ENCODE measurements at places on chromosomes 5 and 9.

GRCh38 chr9:90909225-90909624 lies 107.6 kb downstream of the SYK start:
- no peak for DNase-seq

GRCh38 chr5:44257653-44258365 lies 131.4 kb downstream of the FGF10 start:
- no peak for DNase-seq

GRCh38 chr5:2288466-2288865 lies 405.7 kb upstream of the IRX4 start:
- DNase-seq, result no peak

DNA sequence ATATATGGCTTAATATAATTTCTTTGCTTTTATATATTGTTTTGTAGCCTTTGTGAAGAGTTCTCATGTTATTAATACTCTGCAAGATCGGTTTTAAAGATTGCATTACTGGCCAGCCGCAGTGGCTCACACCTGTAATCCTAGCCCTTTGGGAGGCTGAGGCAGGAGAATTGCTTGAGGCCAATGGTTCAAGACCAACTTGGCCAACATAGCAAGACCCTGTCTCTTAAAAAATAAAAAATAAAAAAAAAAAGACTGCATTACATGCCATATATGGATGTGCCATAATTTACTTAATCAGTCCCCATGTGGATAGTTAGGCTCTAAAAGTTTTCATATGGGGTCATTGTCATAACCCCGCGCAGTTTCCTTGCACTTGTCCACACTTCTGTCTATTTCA lies 31.0 kb upstream of the TNFAIP8 start:
- DNase-seq, result no peak

- DNase-seq, result no peak
These were observed 442.9 kb downstream of the RAB3C start for GRCh38 chr5:59025734-59026133.

DNA sequence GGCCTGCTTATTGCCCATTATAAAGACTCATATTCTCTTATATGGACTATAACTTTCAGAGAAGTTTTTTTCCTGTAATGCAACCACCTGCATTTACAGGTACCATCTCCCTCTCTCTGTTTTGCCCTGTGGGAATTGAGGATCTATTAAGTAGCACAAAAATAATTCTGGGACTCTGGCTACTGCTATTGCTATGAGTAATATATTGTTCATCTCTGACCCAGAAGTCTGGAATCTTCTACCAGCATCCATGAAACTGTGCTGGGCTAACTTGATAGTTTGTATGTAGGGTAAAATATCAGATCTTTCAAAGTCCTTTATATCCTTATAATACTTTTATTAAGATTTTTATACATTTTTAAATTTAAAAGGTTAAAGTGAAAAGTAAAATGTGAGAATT lies 607.2 kb downstream of the EFNA5 start:
- DNase-seq, result no peak

GRCh38 chr5:54570916-54571315 lies 53.4 kb downstream of the SNX18 start:
- no peak for DNase-seq

GRCh38 chr5:3199962-3200755 lies 395.5 kb upstream of the IRX1 start:
- DNase-seq, result no peak

DNA sequence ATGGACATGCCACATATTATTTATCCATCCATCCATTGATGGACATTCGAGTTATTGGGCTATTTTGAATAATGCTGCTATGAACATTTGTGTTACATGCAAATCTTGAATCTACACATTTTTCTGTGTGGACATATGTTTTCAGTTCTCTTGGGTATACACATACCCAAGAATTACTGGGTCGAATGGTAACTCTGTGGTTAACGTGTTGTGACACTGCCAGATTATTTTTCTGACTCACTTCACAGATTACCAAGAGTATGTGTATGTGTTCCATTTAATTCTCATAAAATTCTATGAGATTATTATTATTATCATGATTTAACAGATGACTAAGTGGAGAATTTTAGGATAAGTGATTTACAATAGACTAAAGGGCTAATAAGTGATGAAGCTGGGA lies 26.7 kb downstream of the CYFIP2 start:
- DNase-seq, result no peak

GRCh38 chr9:90881648-90882047 lies 80.0 kb downstream of the SYK start:
- no peak for DNase-seq

DNA sequence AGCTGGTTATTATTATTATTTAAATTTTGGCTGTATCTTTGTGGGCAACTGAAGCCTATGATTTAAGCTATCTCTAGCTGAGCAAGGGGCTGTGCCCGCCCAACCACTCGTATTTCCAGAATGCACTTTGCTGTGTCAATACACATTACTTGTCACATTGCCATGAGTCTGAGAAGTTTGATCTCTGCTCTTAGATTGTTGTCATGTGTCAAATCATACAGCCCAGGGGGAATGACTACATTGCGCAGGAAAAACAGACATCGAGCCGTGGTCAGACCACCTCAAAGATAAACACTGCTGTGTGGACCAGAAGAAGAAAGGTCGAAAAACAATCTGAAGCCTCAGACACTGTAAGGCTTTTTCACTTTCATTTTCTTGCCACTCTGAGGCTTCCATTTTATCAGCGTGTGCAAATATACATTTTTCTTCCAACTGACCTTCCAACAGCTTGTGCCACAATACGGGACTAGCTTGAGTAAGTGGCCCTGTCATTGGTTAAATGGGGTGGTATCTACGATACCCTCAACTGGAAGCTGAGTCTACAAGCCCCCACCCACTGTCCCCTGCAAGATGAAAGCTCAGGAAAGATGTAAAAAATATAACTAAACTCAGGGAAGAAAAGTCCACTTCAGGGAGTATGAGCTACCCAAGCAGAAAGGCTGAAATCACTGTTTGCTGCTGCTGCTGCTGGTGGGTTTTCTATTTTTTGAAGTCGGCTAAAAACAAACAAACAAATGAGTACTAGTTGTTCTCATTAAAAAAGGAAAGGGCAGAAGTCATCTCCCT lies 603.0 kb downstream of the BNC2 start:
- no peak for DNase-seq

DNA sequence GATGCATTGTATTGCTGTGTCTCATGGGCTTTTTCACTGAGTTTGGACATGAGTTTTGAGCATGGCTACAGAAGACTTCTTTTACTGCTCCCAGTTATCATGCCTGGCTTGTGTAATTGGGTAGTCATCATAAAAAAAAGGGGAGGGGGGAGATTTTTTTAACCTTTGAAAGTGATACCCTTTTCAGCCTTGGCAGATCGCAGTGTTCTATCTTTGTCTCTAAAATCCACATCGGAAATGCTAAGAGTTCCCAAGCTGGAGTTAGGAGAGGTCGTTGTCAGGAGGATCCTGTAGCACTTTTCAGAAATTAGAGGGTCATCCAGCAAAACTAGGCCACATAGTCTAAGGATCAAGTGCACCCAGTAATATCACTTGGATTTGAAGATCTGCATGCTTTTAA lies 188.4 kb downstream of the WDR70 start:
- no peak for DNase-seq

GRCh38 chr5:115360046-115360685 lies 63.7 kb upstream of the CCDC112 start:
- no peak for DNase-seq

GRCh38 chr5:117405197-117405596 lies 830.6 kb upstream of the SEMA6A start:
- DNase-seq, result no peak

- no peak for DNase-seq
These were observed 13.6 kb downstream of the LPCAT1 start for GRCh38 chr5:1510151-1510561.

GRCh38 chr9:135891027-135891631 lies 16.2 kb downstream of the CAMSAP1 start:
- DNase-seq, result no peak

- DNase-seq, result no peak
These were observed 214.7 kb upstream of the TLX3 start for GRCh38 chr5:171094356-171094755.

- DNase-seq, result no peak
These were observed 75.9 kb downstream of the TRIO start for GRCh38 chr5:14218897-14219573.

DNA sequence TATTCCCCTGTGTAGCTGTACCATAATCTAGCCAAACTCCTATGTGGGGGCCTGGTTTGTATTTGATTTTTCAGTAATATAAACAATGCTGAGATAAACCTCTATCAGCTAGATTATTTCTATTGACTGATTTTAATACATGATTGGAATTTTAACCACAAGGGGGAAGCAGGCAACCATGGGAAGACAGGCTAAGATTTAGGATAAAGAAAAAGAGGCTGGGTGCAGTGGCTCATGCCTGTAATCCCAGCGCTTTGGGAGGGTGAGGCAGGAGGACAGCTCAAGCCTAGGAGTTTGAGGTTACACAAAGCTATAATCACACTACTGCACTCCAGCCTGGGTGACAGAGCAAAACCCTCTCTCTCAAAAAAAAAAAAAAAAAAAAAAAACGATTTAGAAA lies 18.1 kb upstream of the GPX3 start:
- DNase-seq, result no peak

- DNase-seq, result no peak
These were observed 73.9 kb upstream of the S1PR3 start for GRCh38 chr9:88917375-88917774.

DNA sequence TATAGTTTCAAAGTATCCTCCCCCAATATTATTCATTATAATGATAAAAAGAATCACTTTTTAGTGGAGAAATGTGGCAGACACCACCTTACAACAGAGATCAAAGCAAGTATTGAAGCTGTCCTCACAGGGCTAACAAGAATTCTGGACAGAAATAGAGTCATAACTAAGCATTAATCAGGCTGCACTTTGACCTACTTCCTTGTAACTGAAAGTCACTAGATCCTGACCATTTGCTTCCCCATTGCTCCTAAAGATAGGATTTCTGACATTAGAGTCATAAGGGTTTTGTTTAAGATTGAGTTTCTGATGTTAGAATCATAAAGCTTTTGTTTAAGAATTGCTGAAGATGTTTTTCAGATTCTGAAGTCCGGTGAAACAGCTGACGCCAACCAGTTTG lies 159.7 kb downstream of the ATP10B start:
- DNase-seq, result no peak

GRCh38 chr9:122807271-122807900 lies 7.5 kb downstream of the OR1K1 start:
- DNase-seq, result no peak

DNA sequence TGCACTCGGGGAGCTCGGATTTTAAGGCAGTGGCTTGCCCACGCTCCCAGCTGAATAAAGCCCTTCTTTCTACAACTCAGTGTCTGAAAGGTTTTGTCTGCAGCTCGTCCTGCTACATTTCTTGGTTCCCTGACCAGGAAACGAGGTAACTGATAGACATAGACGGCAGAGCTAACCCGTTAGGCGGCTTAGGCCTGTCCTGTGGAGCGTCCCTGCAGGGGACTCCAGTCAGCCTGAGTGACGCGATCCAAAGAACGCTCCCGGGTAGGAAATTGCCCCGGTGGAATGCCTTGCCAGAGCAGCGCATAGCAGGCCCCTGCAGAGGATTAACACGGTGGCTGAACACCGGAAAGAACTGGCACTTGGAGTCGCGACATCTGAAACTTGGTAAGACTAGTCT lies 1.8 kb upstream of the SELENOP start:
- no peak for DNase-seq

DNA sequence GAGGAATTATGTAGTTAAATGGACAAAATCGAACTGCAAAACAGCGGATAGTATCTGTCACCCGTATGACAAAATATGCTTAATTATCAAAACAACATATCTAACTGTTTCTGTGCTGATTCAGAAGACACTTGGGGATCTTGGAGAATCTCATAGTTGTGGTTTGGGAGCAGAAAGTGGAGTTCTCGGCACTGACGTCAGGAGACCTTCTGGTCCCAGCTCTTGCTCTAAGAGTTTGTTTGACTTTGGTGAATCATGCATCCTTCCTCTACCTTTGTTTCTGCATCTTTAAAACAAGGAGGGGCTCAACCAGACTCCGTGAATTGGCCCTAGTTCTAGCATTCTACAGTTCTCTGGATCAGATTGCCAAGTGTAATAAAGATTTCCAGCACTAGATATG lies 37.0 kb upstream of the TAF1L start:
- no peak for DNase-seq

- no peak for DNase-seq
These were observed 175.0 kb upstream of the ISL1 start for GRCh38 chr5:51208296-51208695.

DNA sequence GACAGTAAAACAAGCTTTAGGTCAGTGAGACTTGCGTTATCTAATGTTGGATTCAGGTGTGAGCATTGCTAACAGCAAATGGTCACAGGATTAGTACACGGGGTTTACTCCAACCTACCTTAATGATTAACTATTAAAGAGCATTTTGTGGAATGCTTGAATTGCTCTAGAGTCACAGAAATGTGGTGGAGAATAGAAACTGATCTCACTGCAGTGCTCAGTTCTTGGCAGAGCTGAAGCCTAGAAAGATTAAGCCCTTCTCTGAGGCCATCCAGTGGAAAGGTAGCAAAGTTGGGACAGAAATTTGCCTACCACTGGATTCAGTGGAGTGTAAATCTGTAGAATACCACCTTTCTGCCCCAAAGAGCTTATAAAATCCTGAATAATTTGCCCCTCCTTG lies 60.9 kb downstream of the ICE1 start:
- no peak for DNase-seq

GRCh38 chr5:56085193-56085592 lies 90.4 kb upstream of the IL6ST start:
- DNase-seq, result no peak

DNA sequence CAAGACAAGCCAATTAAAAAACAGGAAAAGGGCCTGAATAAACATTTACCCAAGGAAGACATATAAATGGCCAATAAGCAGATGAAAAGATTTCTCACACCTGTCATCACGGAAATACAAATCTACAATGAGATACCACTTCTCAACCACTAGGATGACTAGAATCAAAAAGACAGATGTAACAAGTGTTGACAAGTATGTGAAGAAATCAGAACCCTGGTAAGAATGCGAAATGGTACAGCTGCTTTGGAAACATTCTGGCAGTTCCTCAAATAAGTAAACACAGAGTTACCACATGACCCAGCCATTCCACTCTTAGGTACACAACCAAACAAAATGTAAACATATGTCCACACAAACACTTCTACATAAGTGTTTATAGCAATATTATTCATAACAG lies 32.5 kb downstream of the LEAP2 start:
- no peak for DNase-seq

- DNase-seq, result no peak
These were observed 22.1 kb downstream of the SARDH start for GRCh38 chr9:133715866-133716563.

DNA sequence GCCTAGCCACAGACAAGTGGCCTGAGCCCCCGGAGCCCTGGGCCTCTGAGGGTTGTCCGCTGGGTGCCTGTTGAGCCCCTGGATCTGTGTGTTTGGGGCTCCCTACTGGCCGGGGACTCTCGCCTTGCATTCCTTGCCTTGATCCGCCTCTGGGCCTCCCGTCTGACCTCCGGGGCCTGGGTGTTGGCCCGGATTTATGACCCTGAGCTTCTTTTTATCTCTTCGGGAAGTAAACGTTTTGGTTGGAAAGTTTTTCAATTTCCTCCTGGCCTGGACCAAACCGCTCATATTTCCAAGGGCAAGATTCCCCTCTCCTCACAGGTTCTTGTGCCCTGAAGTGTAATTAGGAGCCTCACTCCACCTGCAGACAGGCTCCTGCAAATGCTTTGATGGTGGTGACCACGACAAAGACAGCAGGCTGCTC lies 69.3 kb upstream of the EGFLAM start:
- DNase-seq, result no peak

Measured in T-helper 1 cell (primary cell).